ENCODE measurements at places on chromosomes 6 and 20. TPM values are rescaled to one million over a fixed set of nuclear protein-coding genes. Genes with fewer than 3 reads are reported as not detected.
A peak's percentile ranks its signal among the peaks of the same experiment; 100 is the strongest.

DNA sequence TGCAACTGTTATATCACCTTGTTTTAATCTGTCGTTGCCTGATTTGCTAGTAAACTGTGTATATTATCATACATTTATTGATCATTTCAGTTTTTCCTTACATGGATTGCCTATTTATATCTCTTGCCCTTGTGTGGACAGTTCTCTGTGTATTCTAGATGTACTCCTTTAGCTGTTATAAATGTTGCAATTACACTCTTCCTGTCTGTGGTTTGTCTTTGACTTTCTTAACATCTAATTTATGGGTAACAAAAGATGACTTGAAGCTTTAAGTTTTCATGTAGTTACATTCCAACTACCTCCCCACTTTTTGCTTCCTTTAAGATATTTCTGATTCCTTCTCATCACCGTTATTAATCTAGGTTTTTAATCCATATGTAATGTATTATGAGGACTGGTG lies 22.6 kb downstream of the PLCB1 start:
- DNase-seq = no peak

- DNase-seq = no peak
These were observed 30.9 kb upstream of the KIF25 start for GRCh38 chr6:167966540-167966905.

GRCh38 chr20:2709205-2709981 lies 16.8 kb downstream of the EBF4 start:
- no peak for DNase-seq

DNA sequence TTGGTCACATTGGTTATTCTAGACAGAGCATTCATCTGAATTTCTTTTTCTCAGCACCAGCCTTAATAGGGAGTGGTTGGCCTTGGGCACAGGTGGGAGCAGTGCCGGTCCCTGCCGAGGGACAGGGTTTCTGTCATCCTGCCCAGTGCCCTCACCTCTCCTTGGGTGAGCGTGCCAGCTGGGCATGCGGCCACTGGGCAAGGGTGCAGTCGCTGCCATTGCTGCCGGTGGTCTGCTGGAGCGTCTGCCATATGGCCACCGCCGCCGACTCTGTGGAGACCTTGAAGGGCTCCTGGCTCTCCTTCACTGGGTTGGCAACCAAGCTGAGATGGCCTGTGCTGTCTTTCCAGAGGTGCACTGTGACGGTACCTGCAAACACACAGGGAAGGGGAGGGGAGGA lies 16.4 kb upstream of the UQCC2 start:
- no peak for DNase-seq

GRCh38 chr6:100099189-100100074 lies 105.4 kb upstream of the MCHR2 start:
- no peak for DNase-seq

GRCh38 chr6:155443168-155443567 lies 12.5 kb downstream of the NOX3 start:
- no peak for DNase-seq

DNA sequence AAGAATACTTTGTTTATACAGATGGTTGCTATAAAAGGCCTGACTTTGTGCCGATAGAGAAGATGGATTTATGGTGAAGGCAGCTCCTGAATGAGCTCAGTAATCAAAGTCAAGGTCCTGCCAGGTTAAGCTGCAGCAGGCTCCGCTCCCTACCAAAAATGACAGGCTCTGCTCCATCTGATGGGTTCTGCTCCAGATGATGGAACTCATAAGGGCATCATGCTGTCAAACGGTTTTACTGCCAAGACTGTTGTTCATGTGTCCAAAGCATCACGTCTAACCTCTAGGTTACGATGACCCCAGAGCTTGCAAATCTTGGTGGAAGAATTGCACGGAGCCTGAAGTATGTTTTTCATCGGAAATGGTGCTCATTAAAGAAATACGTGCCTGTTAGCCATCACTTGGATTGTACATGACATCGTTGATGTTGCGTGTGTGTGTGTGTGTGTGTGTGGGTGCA lies 19.2 kb upstream of the PTGIS start:
- DNase-seq = no peak

DNA sequence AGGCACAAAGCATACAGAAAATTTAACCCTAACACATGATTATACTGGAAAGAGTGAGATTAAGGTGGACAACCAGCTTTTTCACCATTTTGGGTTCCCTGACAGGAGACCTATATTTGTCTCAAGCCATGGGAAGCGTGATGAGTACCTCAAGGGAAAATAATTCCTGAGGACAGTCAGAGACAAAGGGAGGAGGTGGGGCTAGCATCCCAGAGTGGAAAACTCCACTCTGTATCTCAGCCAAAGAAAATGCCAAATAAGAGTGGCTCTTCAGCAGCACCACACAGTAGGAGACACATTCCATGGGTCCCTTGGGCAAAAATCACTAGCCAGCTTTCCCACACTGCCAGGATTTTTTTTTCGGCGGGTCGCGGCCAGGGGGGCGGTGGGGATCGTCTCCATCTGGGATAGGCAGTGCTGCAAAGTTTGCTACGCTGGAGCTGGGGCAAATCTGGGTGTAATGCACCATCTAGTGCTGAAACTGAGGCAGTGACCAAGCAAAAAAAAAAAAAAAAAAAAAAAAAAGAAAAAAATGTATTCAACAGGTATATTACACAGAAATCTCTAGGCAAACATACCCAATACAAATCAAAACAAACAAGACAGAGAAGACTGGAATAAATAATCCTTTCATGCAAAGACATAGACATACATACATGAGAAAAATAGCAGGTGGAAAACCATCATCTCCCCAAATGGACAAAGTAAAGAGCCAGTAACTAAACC lies 77.3 kb upstream of the SLC35F1 start:
- DNase-seq = peak; percentile 41

PRKN gene
- not detected for total RNA-seq

GTSF1L gene
- total RNA-seq = not detected

PRR18 gene
- 0.95 TPM for total RNA-seq

CDH26 gene
- total RNA-seq = 1.5 TPM

BMP7 gene
- total RNA-seq = 317 TPM

ECT2L gene
- total RNA-seq = not detected

SCGN gene
- total RNA-seq = 11.7 TPM

CST9 gene
- not detected for total RNA-seq

PROCR gene
- 4.7 TPM for total RNA-seq

Data from Caco-2 (cell line).